ENCODE measurements at places on chromosomes 13 and 19.

DNA sequence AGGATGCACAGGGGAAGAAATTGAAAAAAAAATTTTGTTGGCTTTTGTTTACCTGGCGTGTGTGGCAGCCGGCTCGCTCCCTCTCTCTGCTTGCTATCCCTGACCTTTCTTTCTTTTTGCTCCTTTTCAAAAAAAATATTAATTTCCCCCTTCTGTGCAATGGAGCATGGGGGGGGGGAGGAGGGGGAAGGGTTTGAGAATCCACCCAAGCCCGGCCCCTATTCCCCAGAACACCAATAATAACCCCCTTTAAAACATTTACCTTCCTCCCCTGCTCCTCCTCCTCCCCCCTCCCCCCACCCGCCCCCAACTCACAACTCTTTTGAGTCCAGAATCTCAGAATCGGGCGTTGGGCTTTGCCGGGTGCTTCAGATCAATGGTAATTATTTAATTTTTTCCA lies 28.4 kb downstream of the NFIX start:
- DNase-seq = no peak

GRCh38 chr19:1076046-1076386 lies 9.0 kb downstream of the ARHGAP45 start:
- DNase-seq = no peak

DNA sequence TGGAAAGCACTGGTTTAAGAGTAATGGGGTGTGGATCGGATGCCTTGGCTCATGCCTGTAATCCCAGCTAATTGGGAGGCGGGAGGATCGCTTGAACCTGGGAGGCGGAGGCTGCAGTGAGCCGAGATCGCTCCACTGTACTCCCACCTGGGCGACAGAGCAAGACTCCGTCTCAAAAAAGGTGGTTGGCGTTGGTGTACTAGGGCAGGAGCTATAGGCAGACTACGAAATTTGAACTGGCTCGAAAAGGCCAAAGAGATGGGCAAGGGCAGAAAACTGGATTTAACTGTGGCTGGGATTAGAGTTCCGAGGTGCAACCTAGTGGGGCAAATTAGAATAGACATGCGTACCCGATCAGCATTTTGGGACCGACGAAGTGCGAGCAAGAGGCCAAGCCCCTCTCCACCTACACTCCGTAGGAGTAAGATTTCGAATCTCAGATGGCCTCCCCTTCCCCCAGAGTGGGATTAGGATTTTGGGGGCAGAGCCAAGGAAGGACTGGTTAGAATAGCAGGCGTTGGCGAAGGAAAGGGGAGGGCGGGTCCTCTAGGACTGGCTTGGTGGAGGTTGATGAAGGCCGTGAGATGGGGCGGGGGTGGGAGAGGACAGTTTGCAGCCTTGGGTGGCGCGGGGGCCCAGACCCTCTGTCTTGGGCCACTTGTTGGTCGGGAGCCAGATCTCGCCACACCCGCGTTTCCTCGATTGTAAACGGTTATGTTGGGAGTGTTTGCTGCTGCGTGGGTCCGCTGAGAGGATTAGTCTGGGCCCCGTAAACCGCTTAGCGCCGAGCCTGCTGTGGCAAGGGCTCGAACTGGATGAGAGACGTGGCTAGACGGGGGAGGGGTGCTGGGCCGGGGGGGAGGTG lies 2.0 kb upstream of the INAFM1 start:
- no peak for DNase-seq

GRCh38 chr19:2867025-2867991 lies at the start of gene ZNF556:
Gene ZNF556, plus strand, starts transcription at chr19:2867335. Its CDS starts 87 bp downstream, at chr19:2867422.
- DNase-seq = no peak

GRCh38 chr19:920051-920864 lies 3.1 kb downstream of the KISS1R start:
- no peak for DNase-seq

- no peak for DNase-seq
Measured at GRCh38 chr13:85771856-85772255, 27.4 kb downstream of the SLITRK6 start.

- DNase-seq = no peak
Measured at GRCh38 chr13:97266772-97267417, 44.8 kb downstream of the MBNL2 start.

DNA sequence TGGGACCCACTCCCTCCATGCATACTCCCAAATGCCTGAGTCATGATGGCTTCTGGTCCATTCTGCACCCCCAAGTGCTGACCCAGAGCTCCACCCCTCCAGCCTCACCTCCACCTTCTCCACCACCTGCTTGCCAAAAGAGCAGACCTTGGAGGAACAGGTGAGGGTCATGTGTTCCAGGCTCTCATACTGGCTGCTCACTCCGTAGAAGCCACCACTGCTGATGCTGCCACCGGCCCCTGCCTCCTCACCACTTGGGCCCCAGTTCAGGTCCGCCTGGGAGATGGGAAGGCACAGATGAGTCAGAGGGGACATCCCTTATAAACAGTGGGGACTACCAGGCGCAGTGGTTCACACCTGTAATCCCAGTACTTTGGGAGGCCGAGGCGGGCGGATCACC lies 7.9 kb downstream of the CD37 start:
- no peak for DNase-seq

DNA sequence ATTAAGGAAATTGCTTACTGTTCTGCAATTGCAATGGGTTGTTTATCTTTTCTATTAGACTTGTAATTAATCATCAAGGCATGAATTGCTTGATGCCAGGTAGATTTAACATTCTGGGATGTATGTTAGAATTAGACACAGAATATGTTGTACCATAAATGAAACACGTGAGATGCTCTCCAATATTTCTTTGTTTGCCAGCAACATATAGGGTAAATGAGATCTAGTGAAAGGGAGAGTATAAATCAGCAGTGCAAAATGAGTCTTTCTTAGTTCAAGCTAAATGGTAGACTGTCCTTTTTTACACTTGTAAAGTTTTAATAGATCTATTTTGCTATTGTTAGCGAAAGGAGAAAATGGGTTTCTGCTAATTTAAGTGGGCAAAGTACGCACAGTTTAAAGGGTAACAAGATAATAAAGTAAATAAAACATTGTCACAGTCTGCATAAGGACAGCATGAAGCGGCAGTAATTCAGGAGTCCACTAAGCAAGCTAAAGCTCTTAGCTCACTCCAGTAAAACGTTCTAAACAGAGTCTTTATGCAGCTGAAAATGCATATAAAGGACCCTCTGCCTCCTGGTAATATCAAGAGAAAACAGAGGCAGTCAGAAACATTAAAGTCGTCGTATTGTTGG lies 1137.1 kb downstream of the OLFM4 start:
- DNase-seq = no peak

- DNase-seq = peak; percentile 29
Measured at GRCh38 chr13:30422054-30422839, at the start of gene UBE2L5. Gene UBE2L5, plus strand, starts transcription at chr13:30422493. Its CDS starts 5,498 bp downstream, at chr13:30427991.

GRCh38 chr19:18587962-18588610 lies 512 bp upstream of the REX1BD start:
- DNase-seq = no peak

DNA sequence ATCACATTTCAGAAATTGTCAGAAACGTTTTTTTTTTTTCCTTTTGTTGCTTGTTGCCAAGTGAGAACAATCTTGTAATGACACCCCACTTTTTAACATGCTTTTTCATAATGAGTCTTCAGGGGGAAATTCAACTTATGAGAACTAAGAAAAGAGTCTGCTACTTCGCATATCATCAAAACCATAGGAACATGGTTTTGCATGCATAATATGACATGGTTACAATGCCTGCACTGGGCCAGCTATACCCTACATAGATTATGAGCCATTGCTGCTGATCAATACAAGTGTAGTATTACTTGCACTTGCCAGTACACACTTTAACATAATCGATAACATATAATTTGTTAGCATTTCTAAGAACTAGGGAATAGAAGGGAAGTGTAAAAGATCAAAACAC lies 191.0 kb upstream of the NBEA start:
- no peak for DNase-seq

DNA sequence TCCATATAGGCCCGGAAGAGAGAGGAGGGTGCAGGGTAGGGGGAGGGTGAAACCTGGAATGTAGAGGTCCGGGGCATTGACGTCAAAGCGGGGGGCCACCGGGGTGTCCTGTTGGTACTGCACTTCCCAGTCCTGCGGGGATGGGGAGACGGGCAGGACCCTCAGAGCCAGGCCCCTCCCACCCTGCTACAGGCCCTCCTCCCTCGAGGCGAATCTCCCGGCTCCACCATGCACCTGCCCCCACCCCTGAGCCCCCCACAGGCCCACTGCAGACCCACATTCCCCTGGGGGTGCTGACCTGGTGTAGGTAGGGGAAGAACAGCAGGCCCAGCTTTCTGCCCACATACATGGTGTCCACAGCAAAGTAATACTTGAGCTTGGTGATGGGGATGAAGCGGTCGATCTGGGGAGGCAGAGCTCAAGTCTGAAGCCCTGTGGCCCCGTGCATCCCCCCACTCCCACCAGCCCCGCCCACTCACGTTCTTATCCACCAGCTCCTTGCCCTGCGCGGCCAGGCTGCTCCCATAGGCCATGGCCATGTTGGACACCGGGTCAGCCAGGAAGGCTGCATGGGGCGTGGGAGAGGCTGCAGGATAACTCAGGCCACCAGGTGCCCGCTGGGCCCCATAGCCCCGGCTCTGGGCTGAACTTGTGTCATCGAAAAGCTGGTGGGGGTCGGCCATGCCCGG lies 5.0 kb downstream of the C19orf33 start:
- DNase-seq = no peak

- DNase-seq = no peak
Measured at GRCh38 chr19:51740356-51740755, 11.3 kb downstream of the FPR1 start.

DNA sequence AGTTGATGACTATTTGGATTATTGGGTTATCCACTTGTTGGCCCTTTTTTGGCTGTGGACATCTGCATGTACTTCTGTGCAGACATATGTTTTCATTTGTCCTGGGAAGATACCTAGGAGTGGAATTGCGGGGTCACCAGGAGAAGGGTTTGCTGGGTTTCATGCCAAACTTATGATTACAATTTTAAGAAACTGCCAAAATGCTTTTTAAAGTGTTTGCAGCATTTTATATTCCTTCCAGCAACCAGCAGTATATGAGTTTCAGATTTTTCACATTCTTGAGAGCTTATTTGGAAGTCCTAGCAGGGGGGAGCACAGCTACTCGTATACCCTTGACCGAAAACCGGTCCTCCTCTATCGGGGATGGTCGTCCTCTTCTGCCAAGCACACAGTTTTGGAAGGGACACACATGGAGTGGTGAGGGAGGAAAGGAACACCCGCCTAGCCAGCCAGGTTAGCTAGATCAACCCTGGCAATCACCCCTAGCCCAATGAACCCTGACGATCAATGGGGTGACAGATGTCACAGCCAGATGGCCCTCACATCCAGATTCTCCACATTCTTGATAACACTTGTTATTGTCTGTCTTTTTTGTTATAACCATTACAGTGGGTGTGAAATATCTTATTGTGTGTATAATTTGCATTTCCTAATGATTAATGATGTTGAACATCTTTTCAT lies 26.7 kb upstream of the RNF113B start:
- no peak for DNase-seq

DNA sequence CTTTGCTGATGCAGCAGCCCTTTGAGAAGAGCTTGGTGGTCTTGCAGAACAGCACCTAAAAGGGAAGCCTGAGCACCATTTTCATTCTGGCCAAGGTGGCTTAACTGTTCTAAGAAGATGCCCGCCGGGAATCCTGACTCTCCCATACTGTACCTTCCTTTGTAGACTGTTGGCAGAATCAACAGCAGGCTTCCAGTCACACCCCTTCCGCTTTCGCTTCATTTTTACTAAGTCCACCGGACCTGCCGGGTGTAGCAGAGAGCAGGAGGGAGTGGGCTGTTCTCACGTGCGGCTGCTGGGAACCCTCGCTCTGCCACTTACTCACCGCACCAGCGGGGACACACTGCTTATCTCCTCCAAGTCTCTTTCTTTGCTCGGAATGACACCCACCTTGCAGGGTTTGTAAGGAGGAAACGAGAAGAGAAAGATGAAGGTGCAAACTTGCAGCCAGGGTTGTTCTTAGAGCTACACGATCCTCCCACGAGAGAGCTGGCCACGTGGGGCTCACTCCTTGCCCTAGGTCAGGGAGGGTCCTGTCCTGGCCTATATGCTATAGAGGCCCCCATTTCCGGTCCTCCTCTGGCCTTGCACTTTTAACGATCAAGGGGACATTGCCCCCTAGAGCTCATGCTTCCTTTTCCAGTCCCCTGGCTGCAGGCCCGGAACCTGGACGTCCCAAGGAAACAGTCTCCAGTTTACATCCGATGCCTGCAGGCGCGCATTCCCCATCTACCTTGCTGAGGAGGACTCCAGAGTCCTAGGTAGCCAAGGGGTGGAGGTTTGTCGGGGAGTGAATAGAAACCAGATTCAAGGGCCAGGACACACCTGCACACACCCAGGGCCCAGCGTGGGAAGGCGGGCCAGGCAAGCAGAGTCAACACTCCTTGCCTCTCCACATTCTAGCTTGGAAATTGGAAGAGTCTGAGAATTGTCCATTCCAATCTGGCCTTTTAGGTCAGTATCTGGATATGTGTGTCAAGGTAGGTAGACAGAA lies 453.6 kb downstream of the IRS2 start:
- no peak for DNase-seq

DNA sequence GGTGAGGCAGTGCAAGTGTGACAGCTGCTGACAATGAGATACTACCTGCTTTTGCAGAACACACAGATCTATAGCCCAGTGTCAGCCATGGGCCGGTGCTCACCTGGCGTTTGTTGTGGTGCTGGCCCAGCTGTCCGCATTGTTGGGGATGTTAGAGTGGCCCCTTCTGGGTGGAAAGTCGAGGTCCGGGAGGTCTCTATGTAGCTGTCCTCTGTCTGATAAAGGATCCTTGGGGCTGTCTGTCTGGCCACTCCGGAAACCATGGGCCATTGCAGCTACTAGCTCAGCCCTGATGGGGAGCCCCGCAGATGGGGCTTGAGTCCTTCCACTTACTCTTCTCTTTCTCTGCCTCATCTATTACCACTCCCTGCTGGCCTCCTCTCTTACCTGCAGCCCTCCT lies 181.5 kb upstream of the TSHZ3 start:
- no peak for DNase-seq

DNA sequence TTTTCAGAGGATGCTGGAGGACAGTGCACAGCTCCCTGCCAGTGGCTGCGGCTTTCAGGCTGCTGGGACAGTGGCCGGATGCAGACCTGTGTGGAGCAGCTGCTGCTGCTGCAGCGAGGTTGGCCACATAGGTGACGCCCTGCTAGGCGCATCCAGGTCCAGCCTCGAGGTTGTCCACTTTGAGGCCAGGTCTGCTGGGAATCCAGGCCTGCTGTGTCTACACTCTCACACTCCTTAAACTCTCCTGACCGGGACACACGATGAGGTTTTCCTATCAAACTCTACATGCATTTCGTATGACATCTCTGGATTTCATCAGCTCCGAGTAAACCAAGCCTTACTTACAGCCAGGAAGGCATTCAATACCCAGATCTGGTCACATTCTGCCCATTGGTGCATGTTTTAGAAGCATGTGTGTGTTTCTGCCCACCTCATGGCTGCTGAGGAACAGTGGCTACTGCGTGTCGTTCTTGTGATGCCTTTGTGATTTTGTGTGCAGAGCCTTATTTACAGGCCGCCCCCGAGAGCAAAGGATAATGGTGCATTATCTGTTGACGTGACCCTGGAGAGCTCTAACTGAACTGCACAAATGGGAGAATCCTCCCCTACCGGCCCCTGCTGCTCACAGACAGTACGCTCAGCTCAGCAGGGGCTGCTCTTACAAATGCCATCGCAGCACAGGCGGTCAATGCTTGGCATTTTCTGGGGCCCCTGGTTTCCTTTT lies 12.3 kb upstream of the MCF2L start:
- DNase-seq = no peak

Measured in left renal pelvis (tissue), 4 donors.